ENCODE measurements at places on chromosomes 5 and 9.

GRCh38 chr5:55096182-55096581, 6.3 kb upstream of the GZMA start:
- DNase-seq: no peak

DNA sequence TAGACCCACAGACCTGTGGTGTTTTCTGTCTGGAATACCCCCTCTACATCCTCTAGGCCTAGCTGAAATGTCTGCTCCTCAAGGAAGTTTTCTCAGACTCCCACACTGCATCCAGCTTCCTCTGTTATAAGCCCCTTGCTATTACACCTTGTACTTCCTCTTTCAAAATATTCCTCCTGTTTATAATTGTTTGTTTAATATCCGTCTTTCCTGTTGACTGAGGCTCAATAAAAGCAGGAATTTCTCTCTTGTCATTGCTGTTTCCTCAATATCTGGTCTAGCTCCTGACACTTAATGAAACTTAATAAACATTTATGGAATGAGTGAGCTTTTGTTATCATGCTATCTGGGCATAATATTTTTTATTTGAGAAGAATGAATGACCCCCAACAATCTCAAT, 34.1 kb upstream of the IQGAP2 start:
- DNase-seq: no peak

- peak; percentile 91 for DNase-seq
Observed at GRCh38 chr5:14406554-14406849, 175.1 kb upstream of the OTULINL start.

DNA sequence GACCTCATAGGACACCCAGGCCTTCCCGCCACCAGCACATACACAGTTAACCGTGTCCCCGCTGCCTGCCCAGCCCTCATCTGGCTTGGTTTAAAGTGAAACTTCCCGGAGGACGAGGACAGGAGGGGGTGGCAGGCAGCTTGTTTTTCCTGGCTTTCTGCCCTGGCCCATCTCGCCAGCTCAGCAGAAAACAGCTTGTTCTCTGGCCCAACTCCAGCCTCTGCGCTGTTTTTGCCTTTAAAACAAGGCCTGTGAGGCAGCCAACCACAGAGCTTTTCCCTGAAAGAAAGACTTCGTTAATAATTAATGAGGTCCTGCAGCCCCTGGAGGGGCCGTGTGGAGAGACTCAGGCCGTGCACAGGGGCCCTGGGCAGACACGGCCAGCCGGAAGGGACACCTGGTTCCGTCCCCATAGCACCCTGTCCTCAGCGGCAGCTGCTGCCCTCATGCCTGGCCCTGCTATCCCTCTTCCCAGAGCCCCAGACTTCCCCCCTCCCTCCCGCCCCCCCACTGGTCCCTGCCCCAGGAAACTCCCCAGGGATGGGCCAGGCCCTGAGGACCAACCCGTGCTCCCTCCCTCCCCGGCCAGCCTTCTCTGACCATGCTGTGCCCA, 108.7 kb downstream of the RXRA start:
- DNase-seq: peak; percentile 96

DNA sequence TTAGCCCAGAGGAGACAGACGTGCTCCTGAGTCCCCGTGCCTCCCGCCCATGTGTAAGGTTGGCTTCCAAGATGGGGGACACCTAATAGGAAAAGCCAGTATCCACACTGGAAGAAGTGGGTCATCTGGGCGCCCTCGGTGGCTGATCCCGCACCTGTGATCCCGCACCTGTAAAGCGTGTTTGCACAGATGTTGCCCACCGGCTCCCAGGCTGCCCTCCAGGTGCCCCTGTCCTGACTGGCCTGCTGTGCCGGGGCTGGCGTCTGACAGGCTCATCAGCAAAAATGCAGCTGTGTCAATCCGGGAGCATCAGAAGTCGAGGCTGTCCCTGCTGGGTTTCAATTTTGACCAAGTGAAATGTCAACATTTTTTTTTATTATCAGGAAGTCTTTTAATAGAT, 88.5 kb downstream of the IRX1 start:
- DNase-seq: no peak

DNA sequence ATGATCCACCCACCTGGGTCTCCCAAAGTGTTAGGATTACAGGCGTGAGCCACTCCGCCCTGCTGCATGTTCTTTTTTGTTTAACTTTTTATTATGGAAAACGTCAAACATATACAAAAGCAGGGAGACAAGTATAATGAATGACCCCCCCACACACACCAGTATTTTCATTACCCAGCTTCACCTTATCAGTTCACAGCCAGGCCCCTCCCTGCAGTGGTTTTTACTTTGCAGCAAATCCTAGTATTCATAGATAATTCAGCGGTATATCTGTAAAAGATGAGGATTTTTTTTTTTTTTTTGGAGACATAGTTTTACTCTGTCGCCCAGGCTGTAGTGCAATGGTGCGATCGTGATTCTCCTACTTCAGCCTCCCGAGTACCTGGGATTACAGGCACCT, 2.3 kb downstream of the POMT1 start:
- no peak for DNase-seq

DNA sequence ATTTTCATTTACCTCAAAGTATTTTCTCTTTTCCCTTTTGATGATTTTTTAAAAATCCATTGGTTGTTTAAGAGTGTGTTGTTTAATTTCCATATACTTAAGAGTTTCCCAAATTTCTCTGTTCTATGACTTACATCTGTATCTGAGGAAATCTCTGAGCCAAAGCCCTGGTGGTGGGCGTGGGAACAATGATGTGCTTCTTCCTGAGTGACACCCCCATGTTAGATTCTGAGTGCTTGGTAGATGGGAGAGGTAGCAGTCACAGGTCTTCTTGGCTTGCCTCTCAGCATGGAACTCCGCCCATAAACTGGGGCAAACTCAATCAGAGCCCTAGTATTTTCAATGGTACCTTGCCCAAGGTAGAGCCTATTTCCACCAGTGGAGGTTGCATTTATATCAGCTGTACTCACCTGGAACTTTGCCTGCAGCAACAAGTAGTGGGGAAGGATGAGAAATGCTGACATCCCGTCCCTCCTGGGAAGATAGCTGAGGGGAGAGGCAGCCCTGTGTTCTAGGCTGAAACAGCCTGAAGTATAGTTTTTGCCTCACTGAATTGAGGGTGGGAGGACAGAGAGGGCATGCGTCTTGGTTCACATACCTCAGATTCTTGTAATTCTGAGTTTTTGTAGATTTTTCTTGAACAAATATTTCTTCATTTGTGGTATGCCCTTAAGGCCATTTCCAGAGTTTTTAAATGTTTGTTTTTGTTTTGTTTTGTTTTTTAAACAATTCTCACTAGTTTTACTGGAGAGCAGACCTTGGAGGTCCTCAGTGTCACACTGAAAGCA, 26.4 kb downstream of the C9orf43 start:
- DNase-seq: peak; percentile 4

GRCh38 chr5:180313677-180314505, 22.0 kb upstream of the MAPK9 start:
- DNase-seq: no peak

- no peak for DNase-seq
Observed at GRCh38 chr9:127109212-127109711, 13.2 kb downstream of the ANGPTL2 start.

DNA sequence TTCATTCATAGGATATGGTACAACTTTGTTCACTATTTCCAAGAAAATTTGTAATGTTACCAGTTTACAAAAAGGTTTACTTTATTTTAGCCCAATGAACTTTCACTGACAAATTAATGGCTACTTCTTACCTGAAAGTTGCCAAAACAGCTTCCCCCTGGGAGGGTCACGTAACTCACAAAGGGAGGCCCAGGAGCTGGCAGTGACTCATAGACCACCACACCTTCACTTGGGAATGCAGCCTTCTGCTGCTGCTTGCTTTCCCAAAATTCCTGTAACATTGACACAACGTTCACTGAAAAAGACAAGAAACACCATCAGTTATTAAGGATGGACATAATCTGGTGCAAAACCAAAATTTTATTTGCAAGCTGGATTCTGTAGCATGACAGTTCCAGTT, 18.1 kb downstream of the LIX1 start:
- DNase-seq: no peak

- peak; percentile 56 for DNase-seq
Observed at GRCh38 chr5:91281401-91281800, 101.7 kb downstream of the ARRDC3 start.

GRCh38 chr5:169545762-169546161, 37.8 kb upstream of the SPDL1 start:
- DNase-seq: peak; percentile 32
